Left ventricle myocardium inferior (tissue), 1 donor: ENCODE measurements at places on chromosomes 6 and 20.

DNA sequence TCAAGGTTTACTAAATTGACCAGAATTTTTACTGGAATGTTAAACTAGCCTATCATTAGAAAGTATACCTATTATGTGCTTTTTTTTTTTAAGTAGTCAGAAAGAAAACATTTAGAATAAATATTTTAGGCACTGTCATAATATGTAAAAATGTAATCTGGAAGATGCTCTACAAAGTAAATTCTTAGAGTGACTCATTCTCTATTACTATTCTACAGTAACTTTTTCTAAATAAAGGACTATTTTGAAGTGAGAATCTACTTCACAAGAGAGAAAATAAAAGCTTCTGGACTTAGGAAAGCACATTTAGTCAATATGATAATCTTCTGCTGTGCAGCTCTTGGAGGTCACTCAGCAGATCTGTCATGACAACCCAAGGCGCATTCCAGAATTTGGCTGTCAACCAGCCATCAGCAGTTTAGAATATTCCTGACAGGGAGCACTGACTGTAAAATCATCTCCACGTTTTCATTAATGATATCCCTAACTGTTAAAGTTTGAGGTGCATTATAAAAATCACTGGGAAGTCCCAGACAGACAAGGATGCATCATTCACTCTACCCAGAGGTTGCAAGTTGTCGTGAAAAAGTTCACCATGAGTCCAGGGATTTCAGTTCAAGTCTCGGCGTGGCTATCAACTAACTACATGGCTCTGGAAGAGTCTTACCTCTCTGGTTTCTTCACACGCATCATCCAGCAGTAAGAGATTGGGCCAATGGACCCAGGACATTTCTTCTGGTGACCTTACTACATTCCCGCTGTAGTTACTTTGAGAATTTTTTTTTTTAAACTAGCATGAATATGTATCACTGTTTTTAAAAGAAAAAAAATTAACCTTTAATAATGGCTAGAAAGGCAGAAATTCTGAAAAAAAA, 374.9 kb downstream of the GJA1 start:
- no peak for DNase-seq

DNA sequence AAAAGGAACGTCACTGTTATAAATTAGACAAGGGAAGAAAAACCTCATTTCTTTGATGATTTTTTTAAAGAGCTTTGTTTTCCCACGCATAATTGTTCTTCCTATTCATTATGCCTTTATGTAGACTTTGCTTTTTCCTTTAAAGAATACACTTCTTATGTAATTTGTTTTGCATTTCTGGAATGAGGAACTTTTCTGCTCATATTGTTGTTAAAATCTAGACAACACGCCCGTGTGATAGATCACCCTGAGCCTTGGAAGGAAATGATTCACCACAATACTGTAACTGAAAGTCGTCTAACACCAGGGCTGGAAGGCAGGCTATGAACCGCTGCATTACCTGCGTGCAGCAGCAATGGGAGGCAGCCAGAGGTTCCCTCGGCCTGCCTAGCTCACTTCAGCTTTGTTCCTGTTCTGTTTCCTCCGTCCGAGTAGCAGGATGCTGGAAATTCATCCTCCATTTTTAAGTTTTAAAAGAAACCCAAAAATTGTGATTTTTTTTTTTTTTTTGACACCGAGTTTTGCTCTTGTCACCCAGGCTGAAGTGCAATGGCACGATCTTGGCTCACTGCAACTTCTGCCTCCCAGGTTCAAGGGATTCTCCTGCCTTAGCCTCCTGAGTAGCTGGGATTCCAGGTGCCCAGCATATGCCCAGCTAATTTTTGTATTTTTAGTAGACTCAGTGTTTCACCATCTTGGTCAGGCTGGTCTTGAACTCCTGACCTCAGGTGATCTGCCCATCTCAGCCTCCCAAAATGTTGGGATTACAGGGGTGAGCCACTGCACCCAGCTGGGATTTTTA, 49.6 kb upstream of the ZNF217 start:
- DNase-seq: no peak

GRCh38 chr6:108113557-108114519, 39.3 kb upstream of the OSTM1 start:
- peak; percentile 16 for DNase-seq

DNA sequence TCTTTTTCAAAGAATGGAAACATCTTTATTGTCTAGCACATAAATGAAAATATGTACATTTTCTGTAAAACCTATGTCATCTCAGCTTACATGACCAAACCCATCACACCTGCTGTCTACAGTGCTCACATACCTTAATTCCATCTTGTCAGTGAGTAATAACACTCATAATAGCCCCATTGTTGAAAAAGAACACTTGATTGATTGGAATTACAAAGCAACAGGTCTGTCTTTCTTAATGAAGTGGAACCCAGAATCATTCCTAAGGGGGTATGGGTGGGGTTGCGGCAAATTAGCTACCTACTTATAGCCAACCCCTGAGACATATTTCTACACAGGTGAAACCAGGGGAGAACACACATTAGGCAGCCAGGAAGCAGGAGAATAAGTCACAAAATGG, 20.2 kb downstream of the ADGRF4 start:
- DNase-seq: no peak

GRCh38 chr6:25253351-25253750, 25.8 kb upstream of the CARMIL1 start:
- no peak for DNase-seq

DNA sequence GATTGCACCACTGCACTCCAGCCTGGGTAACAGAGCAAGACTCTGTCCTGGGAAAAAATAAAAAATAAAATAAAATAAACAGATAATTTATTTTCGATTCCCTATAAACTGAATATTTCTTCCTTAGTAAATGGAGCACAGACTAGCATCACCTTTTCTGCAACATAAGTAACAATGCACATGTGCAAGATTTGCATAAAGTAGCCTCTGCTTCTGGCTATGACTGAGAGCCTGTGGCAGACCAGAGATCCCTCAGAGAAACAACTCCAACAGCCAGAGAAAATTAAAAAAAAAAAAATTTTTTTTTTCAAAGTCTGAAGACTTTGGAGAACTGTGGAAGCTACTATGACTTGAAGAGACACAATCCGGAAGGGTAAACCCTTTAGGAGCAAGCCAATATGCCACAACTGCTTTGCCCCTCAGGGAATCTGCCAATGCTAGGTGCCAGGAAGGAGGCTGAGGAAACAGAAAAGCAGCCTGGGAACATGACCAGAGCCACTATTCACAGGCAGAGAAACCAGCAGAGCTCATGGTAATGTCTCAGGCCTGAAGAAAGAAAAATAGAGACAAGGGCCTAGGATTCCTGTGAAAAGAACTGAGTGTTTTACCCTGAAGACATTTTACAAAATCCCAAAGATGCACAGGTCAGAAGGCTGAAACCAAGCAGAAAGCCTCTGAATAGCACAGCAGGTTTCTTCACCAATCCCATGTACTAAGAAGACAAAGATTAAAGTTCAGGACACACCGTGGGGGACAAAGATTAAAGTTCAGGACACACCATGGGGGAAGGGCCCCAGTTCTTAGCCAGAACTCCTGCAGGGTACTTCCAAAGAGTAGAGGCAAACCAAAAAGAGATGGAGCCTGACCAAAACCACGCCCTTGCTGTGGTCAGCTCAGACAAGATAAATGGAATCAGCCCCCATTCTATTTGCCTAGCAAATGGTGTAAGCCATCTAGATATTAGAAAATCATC, 25.8 kb downstream of the B4GALT5 start:
- DNase-seq: no peak

DNA sequence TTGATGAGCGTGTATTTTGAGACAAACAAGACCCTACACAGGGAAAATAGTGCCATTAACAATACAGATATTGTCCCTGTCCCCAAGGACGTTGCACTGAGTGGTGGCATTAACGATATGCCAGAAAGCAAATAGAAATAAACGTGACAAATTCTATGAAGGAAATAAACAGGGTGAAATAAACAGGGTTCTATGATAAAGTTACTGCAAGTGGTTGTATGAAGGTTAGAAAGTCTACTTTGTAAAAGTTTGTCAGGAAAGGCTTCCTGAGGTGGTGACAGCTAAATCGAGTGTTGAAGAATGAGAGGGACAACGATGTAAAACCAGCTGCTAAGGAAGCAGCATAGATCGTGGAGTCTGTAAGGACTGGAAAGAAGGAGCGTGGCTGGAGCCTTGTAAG, 380.2 kb downstream of the LAMA2 start:
- DNase-seq: no peak

DNA sequence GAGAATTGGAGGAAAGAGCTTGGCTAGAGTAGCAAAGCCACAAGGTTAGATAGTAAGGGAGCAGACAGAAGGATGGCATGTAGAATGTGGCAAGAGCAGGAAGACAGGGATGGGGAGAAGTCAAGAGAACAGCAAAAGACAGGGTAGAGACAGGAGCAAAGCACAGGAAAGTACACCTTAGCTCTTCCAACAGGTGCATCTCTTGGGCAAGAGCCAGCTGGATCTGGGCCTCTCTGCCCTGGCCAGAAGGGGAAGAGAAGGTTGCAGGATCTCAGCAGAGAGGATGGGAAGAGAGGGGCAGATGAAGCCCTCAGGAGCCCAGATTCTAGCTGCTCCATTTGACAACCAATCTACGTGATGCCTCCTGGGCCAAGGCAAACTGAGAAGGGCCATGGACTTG, 16.7 kb downstream of the SCUBE3 start:
- DNase-seq: no peak

DNA sequence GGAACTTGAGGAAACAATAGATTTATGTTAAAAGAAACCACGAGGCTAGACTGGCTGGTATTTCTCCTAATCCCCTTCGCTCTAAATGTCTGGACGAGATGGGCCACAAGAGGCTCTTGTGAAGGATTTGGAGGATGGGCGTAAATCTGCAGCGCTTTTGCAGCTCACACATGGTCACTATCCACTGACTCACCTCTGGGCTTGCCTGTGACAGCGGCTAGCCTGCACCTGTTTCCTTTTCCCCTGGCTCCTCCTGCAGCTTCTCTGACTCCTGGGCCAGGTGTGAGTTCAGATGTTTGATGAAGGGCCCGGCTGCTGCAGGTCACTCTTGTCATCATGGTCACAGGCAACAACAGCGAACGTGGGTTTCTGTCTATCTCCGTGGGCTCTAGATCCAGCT, 629.4 kb downstream of the CBLN4 start:
- no peak for DNase-seq

- DNase-seq: no peak
Measured at GRCh38 chr6:147382945-147383554, 125.4 kb upstream of the SAMD5 start.

- DNase-seq: no peak
Measured at GRCh38 chr20:57106692-57107091, 159.7 kb downstream of the BMP7 start.

DNA sequence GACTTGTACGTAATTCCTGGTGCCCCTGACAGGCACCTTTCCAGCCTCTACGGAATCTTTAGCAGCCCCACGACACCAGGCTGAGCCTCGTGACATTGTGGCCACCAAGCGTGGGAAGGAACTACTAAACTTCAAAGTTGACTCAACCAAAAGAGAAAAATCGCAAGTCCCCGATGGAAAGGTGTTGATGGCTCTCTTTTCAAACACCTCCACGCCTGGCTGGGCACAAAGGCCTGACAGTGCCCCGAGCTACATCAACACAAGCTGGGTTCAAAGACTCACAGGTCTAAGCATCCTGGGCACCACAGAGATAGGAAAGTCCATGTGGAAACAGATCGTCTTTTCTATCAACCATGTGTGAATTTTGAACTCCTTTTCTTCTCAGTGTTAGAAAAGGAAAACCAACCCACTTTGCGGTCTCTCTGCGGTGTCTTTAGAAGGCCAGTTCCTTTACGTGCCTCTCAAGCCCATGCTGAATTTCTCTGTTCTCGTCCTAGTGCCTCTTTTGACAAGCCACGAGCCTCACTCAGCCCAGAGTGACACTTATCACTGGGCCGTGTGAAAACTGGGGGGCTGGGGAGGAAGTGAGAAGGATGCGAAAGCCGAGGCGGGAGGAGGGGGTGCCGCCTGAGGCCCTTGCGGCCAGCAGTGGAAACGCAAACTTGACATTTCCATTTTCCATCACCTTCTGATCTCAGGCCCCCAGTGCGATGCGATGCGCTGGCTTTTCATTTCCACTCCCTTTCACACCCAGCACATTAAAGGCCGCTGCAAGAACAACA, 59.4 kb downstream of the GFOD1 start:
- no peak for DNase-seq

DNA sequence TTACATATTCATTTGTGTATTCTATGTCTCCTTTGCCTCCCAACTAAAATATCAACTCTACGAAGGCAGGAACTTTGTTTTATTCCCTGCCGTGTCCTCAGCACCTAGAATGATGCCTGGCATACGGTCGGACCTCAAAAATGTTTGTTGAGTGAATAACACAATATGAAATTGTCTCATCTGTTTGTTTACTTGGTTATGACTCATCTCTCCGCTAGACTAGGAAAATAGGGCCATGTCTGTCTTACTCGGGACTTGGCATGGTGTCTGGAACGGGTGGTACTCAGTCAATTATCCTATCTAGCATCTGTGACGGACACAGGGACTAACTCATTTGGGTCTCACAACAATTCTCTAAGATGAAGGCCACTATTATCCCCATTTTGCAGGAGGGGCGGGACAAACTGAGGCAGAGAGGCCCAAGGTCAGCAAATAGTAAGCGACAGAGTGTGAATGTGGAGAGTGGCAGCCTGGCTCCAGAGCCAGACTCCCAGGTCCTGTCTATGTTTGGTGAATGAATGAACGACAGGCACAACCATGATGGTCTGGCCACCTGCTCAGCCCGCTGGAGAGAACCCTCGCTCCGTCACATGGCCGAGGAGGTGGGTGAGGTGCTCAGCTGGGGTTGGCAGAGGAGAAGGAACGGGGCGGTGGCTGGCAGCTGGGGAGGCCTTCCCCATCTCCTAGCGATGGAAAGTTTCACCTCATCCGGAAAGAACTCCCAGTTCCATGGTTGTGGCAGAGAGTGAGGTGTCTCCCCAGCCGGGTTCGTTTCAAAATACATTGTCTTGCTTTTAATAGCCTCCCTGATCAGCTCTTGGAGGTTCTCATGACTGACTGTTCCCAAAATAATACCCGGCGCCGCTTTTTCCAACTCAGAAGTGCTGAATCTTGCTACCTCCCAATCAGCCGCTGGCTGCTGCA, 27.6 kb upstream of the NFATC2 start:
- DNase-seq: peak; percentile 48

DNA sequence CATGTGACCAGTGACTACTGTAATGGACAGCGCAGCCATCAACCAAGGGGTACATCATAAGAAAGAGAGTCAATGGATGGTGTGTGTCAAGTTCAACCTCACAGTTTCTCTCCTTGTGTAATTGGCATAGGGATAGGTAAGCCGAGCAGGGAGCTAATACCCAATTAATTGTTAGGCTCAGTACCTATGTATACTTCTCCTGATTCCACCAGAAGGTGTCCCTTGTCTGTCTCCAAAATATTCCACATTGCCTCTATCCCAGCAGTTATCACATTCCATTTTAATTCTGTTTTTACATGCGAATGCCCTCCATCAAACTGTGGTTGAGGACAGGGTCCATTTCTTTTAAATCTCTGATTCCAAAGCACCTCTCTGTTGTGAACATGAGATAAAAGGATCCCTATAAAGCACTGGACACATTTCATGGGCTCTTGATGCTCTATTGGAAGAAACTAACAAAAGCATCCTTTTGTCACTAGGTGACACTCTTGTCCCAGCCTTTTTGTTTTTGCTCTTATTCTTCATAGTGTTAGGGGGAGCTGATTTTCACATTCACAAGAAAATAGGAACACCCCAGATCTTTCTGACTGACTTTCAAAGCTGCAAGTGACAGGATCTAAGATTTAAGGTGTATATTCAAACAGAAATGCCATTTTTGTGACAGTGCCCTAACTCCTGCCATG, 38.9 kb downstream of the FBXO9 start:
- no peak for DNase-seq

GRCh38 chr6:111416529-111416928, 66.5 kb downstream of the REV3L start:
- no peak for DNase-seq

- DNase-seq: no peak
Measured at GRCh38 chr20:24492698-24493097, 23.3 kb downstream of the SYNDIG1 start.
